Right lobe of liver (tissue), 6 donors: ENCODE measurements at places on chromosomes 5 and 9. TPM values are rescaled to one million over a fixed set of nuclear protein-coding genes. Genes with fewer than 3 reads are reported as not detected.
A peak's percentile ranks its signal among the peaks of the same experiment; 100 is the strongest.

GRCh38 chr5:58275516-58275915 is 184.4 kb downstream of the PLK2 start:
- no peaks in the 10 kb centered on the region for H3K27me3 ChIP-seq
- no peak overlapping the region for H3K27ac ChIP-seq
- H3K4me1 ChIP-seq: no peaks in the 10 kb centered on the region
- no peaks in the 10 kb centered on the region for H3K36me3 ChIP-seq
- no peak overlapping the region for H3K4me3 ChIP-seq
- no peak for DNase-seq

PFN3 gene
- not detected for total RNA-seq

DNA sequence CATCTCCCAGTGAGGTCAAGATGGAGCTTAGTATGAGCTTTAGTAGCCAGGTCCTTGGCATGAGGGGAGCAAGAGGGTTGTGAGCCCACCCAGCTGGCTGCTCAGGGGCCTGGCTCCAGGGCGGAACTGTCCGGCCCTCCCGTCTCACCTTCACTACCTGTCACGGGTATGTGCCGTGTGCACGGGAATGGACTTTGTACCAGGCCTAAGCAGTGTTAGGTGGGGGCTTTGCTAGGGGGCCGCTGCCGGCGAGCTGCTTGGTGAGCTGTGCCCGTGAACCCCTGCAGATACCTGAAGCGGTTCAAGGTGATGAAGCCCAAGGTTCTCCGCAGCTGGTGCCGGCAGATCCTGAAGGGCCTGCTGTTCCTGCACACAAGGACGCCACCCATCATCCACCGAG is 46.7 kb downstream of the WNK2 start:
- no peak for DNase-seq
- no peaks in the 10 kb centered on the region for H3K4me1 ChIP-seq
- no peaks in the 10 kb centered on the region for H3K36me3 ChIP-seq
- no peak overlapping the region for H3K27ac ChIP-seq

DNA sequence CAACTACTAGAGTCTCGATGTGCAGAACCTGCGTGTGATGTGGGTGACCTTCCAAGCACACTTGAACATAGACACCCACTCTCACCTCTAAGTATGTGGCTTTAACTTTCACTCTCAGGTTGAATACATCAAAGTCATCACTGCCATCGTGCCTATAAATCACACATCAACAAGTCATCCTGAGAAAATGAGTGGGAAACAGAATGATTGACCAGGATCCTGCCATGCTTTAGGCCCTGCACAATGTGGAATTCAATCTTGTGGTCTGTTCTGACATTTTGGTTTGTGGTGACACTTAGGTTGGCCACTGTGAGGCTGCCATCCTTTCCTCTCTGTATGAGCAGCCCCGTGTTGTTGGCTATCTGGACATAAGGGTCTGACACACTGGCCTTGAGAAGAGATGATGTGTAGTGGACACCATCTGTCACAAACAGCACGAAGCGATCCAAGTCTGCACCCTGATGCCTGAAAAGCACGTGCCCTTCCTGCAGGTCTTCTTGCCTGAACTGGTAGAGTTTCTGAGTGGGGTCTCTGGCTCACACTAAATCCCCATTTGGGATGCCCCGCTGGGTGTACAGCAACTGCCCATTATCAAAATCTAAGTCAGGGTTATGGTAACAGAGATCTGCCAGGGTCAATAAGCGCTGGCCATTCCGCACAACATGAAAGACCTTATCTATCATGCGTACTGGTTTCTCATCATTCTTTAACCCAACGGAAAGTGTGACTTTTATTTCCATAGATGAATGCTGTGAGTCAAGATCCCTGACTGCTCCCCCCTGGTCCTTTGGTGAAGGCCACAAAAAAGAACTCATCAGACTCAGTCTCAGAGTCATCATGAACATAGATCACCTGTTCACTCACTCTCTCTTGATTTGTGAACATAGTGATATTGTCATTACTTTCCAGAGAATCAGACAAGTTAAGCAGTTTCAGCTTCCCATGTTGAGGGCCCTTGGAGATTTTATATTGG is 116.6 kb downstream of the ESM1 start:
- no peaks in the 10 kb centered on the region for H3K4me1 ChIP-seq
- H3K27ac ChIP-seq: no peak overlapping the region
- no peaks in the 10 kb centered on the region for H3K36me3 ChIP-seq
- H3K27me3 ChIP-seq: no peaks in the 10 kb centered on the region
- DNase-seq: no peak

GRCh38 chr5:112234000-112234399 is 185.1 kb downstream of the EPB41L4A start:
- no peak for DNase-seq
- no peak overlapping the region for H3K27ac ChIP-seq
- no peaks in the 10 kb centered on the region for H3K27me3 ChIP-seq
- H3K4me3 ChIP-seq: no peak overlapping the region
- H3K36me3 ChIP-seq: no peaks in the 10 kb centered on the region
- H3K4me1 ChIP-seq: no peaks in the 10 kb centered on the region

PAEP gene
- total RNA-seq: not detected

GRCh38 chr5:95973793-95974325 is 12.2 kb upstream of the ELL2 start:
- no peak for DNase-seq
- no peak overlapping the region for H3K27ac ChIP-seq
- H3K4me1 ChIP-seq: no peaks in the 10 kb centered on the region
- no peak overlapping the region for H3K4me3 ChIP-seq

GRCh38 chr9:124444166-124444565 is 6.1 kb upstream of the ADGRD2 start:
- no peaks in the 10 kb centered on the region for H3K4me1 ChIP-seq
- no peak for DNase-seq
- H3K27ac ChIP-seq: no peak overlapping the region
- no peaks in the 10 kb centered on the region for H3K27me3 ChIP-seq
- no peaks in the 10 kb centered on the region for H3K36me3 ChIP-seq

PCDHB14 gene
- 0.98 TPM for total RNA-seq

ZBTB34 gene
- 2.0 TPM for total RNA-seq

DNA sequence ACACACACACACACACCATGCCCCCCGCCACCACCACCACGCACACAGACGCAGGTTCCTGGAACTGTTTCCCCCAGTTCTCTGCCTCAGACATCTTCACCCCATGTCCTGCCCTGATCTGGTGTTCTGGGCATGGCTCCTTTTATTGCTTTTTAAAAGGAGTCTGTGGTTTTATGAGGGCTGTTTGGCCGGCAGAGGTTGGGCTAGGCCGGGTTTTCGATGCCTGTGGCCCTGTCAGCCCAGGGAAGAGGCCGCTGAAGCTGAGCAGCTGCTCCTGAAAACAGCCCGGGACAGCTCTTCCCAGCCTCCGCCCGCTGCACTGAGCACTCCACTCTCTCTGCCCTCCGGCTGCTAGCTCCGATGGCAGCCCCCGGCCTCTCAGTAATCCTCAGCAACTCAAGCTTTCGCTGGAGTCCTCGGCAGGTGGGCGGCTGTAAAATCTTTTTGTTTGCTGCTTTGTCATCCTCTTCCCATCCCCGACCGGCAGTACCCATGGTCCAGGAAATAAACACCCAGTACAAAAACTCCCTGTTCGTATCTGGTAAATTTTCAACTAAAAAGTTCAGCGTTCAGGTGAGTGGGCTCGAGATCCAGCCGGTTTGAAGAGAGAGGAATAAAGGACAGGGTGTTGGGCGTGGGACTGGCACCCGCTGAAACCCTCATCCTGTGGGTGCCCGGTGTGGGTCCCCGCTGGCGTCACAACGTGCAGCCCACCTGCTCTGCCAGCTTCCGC is 103.0 kb upstream of the ERCC6L2 start:
- DNase-seq: no peak
- no peaks in the 10 kb centered on the region for H3K27me3 ChIP-seq
- no peak overlapping the region for H3K27ac ChIP-seq
- H3K36me3 ChIP-seq: no peaks in the 10 kb centered on the region
- no peak overlapping the region for H3K4me3 ChIP-seq

DNA sequence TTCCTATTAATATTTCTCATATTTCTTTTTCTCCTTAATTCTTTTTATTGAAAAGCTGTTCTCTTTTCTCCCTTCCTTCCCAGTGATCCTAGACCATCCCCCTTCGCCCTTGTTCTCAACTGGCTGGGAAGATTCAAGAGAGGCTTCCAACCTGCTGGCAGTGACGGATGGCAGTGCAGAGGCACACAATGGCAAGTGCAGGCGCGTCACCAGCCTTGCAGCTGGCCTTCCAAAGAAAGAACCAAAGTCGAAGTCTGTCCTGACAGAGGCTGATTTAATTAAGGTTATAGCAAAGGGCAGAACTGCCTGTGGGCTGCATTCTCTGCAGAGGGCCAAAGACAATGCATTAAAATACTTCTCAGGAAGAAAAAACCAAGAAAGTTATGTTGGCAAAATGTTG is 7.4 kb downstream of the CEMIP2 start:
- peak; percentile 47 for DNase-seq
- H3K27me3 ChIP-seq: no peaks in the 10 kb centered on the region
- H3K27ac ChIP-seq: peak overlapping the region; percentile 51
- no peaks in the 10 kb centered on the region for H3K36me3 ChIP-seq

KCNMB1 gene
- total RNA-seq: 0.15 TPM

DNA sequence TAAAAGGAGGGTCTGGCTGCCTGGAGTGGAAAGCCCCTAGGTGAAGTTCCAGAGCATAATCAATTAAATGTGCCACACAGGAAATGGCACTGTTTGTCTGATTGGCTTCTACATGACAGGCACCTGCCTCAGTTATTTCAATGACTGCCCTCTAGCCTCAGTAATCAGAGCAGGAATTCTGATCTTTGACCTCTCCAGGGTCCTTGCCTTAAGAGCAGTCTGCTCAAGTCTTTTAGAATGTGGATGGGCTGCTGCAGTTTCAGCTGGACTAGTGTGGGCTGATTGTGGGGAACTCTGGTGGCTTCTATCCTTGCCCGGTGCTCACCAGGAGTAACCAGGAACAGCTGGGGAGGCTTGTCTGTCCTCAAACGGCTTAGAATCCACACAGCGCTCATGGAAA is 98.9 kb downstream of the LIX1 start:
- H3K27ac ChIP-seq: no peak overlapping the region
- H3K27me3 ChIP-seq: no peaks in the 10 kb centered on the region
- H3K36me3 ChIP-seq: no peaks in the 10 kb centered on the region
- no peak for DNase-seq
- H3K4me1 ChIP-seq: no peaks in the 10 kb centered on the region

DNA sequence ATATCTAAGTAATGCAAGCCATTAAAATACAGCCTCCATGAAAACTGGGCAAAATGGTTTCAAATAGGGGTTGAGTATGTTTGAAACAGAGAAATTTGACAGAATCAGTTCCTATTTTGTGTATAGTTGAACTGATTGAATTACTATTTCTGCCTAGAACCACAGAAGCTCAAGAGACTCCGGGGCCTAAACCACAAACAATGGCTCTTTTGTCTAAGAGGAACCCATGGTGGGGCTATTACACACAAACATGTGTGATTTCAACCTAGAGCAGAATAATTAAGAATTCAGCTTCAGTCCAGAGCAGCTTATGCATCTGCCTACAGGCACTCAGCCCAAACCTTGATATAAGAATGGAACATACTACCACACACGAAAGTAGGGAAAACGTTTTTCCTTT is 171.2 kb upstream of the MPDZ start:
- no peak overlapping the region for H3K27ac ChIP-seq
- no peak for DNase-seq
- H3K4me3 ChIP-seq: no peak overlapping the region
- H3K27me3 ChIP-seq: no peaks in the 10 kb centered on the region
- no peaks in the 10 kb centered on the region for H3K4me1 ChIP-seq

CPLANE1 gene
- 5.3 TPM for total RNA-seq

GRCh38 chr5:159274676-159275075 is 11.6 kb downstream of the UBLCP1 start:
- no peak overlapping the region for H3K27ac ChIP-seq
- no peaks in the 10 kb centered on the region for H3K27me3 ChIP-seq
- no peak for DNase-seq
- H3K4me1 ChIP-seq: no peaks in the 10 kb centered on the region
- H3K36me3 ChIP-seq: peaks cover 3% of the 10 kb centered on the region

TRPM6 gene
- 0.24 TPM for total RNA-seq
